ENCODE measurements at places on chromosomes 2 and 18. TPM values are rescaled to one million over a fixed set of nuclear protein-coding genes. Genes with fewer than 3 reads are reported as not detected.

AQP12B gene
- 0.66 TPM for polyA plus RNA-seq

DNA sequence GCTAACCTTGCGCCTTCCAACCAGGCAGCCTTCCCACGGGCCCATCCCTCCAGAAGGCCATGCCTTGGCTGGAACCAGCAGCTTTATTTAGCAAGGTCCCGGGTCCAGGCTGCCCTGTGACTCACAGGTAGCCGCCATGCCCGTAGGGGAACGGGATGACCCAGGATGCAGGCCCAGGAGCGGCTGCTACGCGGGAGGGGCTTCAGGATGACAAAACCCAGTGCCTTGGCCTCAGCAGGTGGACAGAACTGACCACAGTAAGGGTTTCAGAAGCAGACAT, 63.3 kb downstream of the RTP5 start:
- no peak for DNase-seq

DNA sequence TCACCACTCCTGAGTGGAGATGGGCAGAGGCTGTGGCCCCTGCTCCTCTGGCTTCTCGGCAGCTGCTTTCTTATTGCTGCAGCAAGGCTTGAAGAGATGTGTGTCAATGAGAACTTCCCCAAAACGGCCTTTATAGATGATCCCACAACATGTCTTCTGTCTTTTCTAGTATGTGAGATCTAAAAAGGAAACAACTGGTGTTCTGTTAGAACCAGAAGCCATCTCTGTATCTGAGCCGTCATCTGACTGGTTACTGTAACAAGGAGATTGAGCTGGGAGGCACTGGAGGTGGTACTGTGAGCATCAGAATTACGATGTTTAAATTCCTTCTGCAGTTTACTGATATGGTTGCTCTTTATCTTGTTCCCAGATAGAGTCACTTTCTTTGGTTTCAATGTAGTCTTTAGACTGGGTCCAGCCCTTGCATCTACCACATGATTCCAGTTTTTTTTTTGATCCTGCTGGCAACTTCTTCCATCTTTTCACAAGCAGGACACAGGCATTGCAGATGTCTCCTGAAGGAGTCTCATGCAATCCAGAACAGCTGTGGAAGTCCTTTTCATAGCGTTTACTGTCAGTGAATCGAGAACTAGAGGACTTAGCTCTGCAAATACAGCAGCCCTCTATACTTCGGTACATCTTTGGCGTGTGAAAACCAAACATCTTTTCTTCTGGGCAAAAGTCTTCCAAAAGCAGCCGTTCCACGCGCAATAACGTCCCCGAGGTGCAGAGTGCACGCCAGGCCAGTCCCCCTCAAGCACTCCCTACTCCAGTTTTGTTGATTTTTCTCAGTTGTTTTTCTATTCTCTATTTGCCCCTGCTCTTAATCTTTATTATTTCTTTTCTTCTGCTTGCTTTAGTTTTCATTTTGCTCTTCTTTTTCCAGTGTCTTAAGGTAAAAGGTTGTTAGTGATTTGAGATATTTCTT, 29.7 kb downstream of the TAF4B start:
- DNase-seq = no peak

DNA sequence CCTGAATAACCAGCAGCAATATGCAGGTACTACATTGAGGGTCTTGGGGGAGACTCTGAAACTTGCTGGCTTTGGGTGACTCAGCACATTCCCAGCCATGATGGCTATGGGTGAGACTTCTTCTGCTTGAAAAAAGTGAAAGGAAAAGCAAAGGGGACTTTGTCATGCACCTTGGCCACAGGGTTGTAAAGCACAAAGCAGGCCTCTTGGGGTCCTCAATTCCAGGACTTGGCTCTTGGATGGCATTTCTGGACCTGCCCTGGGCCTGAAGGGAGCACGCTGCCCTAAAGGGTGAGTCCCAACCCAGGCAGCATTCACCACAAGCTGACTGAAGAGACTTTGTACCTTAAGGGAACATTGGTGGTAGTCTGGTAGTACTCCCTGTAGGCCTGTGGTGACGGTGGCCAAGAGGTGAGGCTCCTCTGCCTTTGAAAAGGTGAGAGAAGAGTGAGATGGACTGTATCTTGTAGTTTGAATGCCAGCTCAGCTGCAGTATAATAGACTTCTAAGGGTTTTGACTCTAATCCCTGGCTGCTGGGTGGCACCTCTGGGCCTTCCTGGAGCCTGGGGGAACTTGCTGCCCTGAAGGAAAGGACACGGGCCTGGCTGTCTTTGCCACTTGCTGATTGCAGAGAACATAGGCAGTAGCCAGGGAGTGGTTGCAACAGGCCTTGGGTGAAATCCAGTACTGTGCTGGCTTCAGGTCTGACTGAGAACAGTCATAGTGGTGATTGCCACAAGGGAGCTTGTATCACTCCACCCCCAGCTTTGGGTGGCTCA, 36.5 kb upstream of the CYTIP start:
- no peak for DNase-seq

DNA sequence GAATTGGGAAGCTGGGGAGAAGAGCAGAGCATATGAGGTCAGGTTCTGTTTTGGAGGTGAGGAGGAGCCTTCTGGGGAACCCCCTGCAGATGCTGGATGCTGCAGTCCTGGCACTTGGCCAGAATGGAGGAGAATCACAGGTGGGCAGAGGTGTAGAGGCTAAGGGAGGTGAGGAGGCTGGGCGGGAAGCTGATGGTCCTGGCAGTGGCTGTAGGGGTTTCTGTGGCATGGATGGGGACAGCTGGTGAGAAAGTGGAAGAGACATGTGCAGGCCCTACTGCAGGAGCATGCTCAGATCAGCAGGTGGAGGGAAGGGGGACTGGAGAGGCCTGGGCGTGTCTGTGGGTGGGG, 101.3 kb downstream of the DYSF start:
- no peak for DNase-seq

HOXD13 gene
- polyA plus RNA-seq = 0.20 TPM

DNA sequence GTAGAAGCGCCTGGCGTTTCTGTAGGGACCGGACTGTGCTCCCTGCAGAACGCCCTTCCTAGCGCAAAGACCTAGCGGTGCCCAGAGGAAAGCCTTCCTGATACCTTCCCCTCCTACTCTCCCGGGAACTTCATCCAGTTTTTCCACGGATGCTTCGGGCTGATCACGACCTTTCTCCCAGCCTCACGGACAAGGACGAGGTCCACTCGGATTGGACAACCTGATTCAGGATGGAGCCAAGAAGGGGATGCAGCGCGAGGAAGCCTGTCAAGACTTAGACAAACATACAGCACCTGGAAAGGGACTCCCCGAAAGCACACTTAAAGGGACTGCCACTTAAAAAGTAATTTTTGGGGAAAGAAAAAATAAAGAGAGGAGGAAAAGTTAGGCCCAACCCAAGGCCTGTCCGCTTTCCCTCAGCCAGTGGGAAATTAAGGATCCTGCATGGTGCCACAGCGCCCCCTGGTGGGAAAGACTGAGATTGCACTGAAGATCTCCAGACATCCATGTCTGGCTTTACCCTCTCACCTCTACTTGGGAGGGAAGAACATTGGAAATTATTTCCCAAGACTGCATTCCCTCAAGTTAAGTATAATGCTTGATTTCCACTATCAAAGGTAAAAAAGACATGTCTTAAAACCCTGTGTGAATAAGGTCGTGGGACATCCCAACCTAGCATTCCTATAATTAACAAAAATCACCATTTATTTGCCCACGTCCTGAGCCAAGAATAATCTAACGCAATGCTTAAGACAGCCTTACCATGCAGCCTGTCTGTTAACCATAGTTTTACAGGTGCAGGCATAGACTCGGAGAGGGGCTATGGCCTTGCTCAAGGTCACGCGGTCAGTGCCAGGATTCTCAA, 13.4 kb upstream of the COPS8 start:
- no peak for DNase-seq

Measured in renal pelvis (tissue), 12 donors.